G401 (cell line): ENCODE measurements at places on chromosomes 7 and 10. TPM values are rescaled to one million over a fixed set of nuclear protein-coding genes. Genes with fewer than 3 reads are reported as not detected.

GRCh38 chr7:106048706-106049020 lies 63.4 kb downstream of the SYPL1 start:
- DNase-seq = no peak

Gene CDK14
- total RNA-seq = not detected in 2 replicates

DNA sequence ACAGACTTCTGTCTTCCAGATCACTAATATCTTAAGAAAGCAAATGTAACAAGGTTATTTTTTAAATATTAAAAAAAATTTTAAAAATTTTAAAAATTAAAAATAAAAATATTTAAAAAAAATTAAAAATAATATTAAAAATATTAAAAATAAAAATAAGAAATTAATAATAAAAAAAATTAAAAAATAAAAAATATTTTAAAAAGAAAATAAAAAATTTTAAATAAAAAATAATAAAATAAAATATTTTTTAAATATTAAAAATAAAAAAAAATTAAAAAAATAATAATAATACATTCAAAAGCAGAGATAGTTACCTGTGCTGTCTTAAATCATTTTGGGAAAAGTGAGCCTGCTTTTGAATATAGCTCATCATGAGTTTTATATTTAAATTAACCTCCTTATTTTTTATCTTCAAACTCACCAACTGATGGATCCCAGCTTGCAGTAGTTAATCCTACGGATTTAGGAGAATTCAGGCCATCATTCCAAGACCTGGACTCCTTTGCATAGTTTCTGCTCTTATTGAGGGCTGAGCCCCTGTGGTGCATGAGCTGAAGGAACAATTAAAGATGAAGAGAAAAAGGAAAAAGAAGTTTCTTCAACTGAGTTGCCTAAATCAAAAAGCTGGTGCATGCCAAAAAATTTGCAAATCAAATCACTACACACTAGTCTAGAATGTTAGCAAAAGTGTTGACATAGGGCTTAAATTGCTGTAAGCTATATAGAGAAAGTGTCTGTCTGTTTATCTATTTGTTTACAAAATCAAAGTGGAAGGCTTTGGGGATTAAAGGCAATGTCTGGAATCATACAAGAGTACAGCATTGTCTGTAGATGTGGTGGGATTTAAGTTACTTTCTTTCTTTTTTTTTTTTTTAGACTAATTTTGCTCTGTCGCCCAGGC lies 50.5 kb upstream of the ZNF438 start:
- DNase-seq = no peak

GRCh38 chr10:4710858-4711257 lies 115.1 kb upstream of the AKR1E2 start:
- DNase-seq = no peak

DNA sequence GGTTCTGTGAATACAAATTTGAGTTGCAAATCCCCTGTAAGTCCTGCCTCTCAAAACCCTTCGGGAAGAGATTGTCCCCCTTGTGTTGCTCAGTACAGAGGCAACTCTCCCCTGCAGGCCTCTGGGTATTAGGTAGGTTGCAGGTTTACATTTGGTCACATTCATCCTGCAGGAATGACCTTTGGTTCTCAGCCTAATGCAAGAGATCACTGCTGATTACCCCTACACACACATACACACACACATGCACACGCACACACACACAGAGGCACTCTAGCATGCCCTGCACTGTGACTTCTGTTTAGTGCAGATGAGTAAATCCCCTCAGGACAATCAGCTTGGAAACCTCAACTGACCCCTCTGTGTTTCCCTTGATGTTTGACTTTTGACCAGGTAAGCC lies 69.2 kb downstream of the C10orf67 start:
- DNase-seq = no peak

- DNase-seq = no peak
Observed at GRCh38 chr10:58240531-58240930, 27.2 kb downstream of the IPMK start.
